ENCODE measurements at places on chromosomes 7 and 10.

- DNase-seq, result no peak
Measured at GRCh38 chr7:27142580-27143022, 880 bp downstream of the HOXA5 start.

GRCh38 chr10:117188371-117188770 is 8.9 kb upstream of the KCNK18 start:
- no peak for DNase-seq

DNA sequence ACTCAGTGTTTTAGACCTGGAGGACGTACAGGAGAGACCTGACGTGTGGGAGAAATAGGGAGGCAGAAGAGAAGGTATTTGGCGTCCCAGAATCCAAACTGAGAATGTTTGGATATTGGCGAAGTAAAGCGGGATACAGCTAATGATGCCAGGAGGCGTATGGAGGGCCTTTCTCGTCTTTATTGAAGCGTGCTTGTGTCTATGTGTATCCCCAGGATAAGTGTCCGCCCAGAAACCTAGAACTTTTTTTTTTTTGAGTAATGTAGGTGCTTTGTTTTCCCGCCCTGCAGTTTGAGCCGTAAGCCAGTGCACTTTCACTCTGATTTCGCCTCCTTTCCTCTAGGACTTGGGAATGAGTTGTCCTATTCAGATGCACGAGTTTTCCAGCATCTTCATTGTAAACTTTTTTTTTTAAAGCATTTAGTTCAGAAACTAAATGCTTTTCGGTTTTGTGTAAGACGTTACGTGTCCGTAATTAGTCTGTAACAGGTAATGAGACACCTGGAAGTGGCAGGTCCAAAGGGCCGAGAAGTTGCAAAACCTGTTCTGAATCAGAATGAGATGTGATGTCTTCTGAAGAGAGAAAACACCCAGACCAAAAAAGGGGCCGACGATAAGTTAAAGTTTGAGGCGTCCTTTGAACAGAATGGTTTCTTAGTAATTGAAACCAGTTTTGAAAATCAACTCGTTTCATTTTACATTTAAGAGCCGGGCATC is 746 bp downstream of the ARL5B start:
- DNase-seq, result no peak

- DNase-seq, result no peak
Measured at GRCh38 chr10:61120805-61121204, 176.8 kb upstream of the RHOBTB1 start.

DNA sequence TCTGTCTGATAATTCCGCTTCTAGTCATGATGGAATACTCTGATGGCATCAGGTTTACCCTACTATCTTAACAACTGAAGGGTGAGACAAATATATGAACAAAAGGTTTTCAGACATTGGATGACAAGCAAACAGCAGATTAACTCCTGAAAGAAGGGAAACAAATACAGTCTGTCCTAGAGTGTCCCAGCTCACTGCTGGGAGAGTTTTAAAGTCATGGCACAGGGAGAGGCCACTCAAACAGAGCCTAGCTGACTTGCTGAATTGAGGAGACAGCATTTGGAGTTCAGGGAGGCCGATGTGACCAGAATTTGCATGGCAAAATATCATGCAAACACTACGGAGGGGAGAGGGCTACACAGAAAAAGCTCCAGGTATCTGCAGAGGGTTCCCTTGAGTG is 73.1 kb downstream of the MDH2 start:
- DNase-seq, result no peak

GRCh38 chr10:58963101-58963534 is 213.3 kb upstream of the PHYHIPL start:
- no peak for DNase-seq

- DNase-seq, result no peak
Measured at GRCh38 chr10:89525556-89525955, 9.8 kb downstream of the SLC16A12 start.
